CD4-positive, CD25-positive, alpha-beta regulatory T cell (primary cell): ENCODE measurements at places on chromosomes 3 and 15. TPM values are rescaled to one million over a fixed set of nuclear protein-coding genes. Genes with fewer than 3 reads are reported as not detected.

The FOXB1 gene
- total RNA-seq: 4.0 TPM

The ADAMTS7 gene
- not detected for total RNA-seq

The NR1I2 gene
- 0.20 TPM for total RNA-seq

GRCh38 chr15:68730976-68731897, 89.5 kb downstream of the ANP32A start:
- H3K27ac ChIP-seq: no peak overlapping the region
- H3K36me3 ChIP-seq: no peaks in the 10 kb centered on the region
- H3K4me1 ChIP-seq: no peaks in the 10 kb centered on the region
- no peak for DNase-seq
- no peak overlapping the region for H3K4me3 ChIP-seq

DNA sequence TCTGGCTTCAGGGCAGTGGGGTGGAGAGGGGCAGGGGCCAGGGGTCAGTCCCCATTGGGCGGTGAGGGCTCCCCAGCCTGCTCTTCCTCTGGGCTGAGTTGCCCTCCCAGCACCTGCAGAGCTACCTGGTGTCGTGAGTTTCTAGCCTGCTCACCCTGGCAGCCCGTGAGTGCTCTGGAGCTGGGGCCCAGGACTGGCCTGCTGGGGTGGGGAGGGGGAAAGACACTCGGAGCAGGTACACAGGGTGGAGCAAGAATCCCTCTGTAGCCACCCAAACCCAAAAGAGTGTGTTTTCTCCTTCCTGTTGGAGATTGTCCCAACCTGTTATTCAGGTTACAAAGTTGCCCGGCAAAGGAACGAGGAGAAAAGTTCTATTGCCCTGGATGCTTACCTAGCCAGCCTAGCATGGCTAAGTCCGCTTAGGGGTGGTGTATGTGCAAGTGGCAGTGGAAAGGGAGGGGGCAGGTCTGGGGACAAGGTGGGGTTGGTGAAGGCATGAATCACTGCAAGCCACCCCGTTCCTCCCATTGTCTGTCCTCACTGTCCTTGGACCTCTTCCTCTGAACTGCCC, 8.9 kb downstream of the FAM3D start:
- no peaks in the 10 kb centered on the region for H3K4me1 ChIP-seq
- H3K27ac ChIP-seq: no peak overlapping the region
- H3K4me3 ChIP-seq: no peak overlapping the region
- DNase-seq: no peak
- H3K36me3 ChIP-seq: no peaks in the 10 kb centered on the region
- no peaks in the 10 kb centered on the region for H3K27me3 ChIP-seq

DNA sequence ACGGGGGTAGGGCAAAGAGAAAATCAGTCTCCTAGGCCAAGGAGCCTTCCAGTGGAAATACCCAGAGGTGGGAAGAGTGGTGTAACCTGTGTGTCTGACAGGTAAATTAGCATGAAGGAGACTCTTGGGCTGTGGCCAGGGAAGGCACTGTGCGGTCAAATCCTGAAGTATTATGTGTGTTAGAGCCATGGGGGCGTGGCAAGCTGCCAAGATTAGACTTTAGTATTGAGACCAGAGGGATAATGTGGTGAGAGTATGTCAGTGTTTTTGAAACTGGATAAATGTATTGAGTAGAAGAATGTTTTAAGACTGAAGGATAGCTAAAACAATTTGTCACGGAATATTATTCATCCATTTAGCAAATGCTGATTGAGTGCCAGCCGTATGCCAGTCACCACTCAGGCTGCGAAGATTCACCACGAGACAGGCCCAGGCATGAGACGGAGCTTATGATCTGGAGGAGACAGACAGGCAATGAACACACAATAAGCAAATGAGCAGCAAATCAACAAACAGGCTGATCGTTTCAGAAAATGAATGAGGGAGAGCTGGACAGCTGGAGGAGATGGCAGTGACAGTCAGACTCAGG, 445.9 kb downstream of the MCTP2 start:
- no peaks in the 10 kb centered on the region for H3K4me1 ChIP-seq
- DNase-seq: no peak
- no peaks in the 10 kb centered on the region for H3K27me3 ChIP-seq
- H3K4me3 ChIP-seq: no peak overlapping the region
- no peak overlapping the region for H3K27ac ChIP-seq

- no peaks in the 10 kb centered on the region for H3K36me3 ChIP-seq
- H3K4me3 ChIP-seq: no peak overlapping the region
- no peak overlapping the region for H3K27ac ChIP-seq
- DNase-seq: no peak
- H3K4me1 ChIP-seq: no peaks in the 10 kb centered on the region
Measured at GRCh38 chr3:66048051-66048395, 9.3 kb upstream of the MAGI1 start.

- no peaks in the 10 kb centered on the region for H3K4me1 ChIP-seq
- no peak overlapping the region for H3K27ac ChIP-seq
- H3K4me3 ChIP-seq: no peak overlapping the region
- no peak for DNase-seq
- peaks cover 2% of the 10 kb centered on the region for H3K27me3 ChIP-seq
Measured at GRCh38 chr3:59368900-59369675, 319.3 kb upstream of the CFAP20DC start.

GRCh38 chr15:32919749-32920414, 202.1 kb downstream of the GREM1 start:
- no peaks in the 10 kb centered on the region for H3K4me1 ChIP-seq
- DNase-seq: no peak
- no peaks in the 10 kb centered on the region for H3K36me3 ChIP-seq
- no peaks in the 10 kb centered on the region for H3K27me3 ChIP-seq
- H3K4me3 ChIP-seq: no peak overlapping the region

GRCh38 chr15:69893863-69894262, 203.9 kb downstream of the TLE3 start:
- peaks cover 3% of the 10 kb centered on the region for H3K27me3 ChIP-seq
- no peak overlapping the region for H3K27ac ChIP-seq
- no peaks in the 10 kb centered on the region for H3K4me1 ChIP-seq
- no peaks in the 10 kb centered on the region for H3K36me3 ChIP-seq

DNA sequence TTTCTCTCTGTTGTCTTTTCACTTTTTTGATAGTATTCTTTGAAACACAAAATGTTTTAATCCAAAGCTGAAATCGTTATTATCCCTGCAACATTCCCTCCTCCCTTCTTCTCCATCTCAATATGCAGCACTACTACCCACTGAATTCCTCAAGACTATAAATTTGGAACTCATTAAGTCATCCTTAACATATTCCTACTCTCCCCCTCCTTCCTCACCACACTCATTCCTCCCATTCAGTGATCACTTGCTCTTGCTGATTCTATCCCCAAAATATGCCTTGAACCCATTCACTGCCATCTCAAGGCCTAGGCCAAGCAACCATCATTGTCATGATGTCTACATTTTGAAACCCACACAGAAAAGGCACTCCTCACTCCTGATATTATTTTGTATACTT, 2.4 kb upstream of the PIK3R4 start:
- no peak overlapping the region for H3K27ac ChIP-seq
- H3K4me3 ChIP-seq: no peak overlapping the region
- no peaks in the 10 kb centered on the region for H3K27me3 ChIP-seq

DNA sequence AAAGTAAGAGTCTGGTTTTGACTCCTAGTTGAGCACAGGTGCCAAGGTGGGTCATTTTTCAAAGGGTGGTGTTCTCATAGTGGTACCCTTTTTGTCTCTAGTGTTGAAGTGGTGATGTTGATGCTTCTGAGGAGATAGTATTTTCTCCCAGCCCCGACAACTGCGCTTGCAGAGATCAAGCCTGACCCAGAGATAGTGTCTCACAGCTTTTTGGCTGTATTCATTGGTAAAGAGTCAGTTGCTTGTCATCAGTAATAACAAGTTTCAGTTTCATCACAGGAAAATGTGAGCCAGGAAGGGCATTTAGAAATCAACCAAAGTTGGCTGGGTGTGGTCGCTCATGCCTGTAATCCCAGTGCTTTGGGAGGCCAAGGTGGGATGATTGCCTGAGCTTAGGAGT, 139.3 kb downstream of the NFKBIZ start:
- no peak overlapping the region for H3K4me3 ChIP-seq
- peaks cover 5% of the 10 kb centered on the region for H3K4me1 ChIP-seq
- no peak overlapping the region for H3K27ac ChIP-seq

- no peaks in the 10 kb centered on the region for H3K36me3 ChIP-seq
- no peaks in the 10 kb centered on the region for H3K27me3 ChIP-seq
- no peak for DNase-seq
- H3K4me1 ChIP-seq: no peaks in the 10 kb centered on the region
- no peak overlapping the region for H3K27ac ChIP-seq
Measured at GRCh38 chr3:127731546-127732289, 59.0 kb downstream of the ABTB1 start.

DNA sequence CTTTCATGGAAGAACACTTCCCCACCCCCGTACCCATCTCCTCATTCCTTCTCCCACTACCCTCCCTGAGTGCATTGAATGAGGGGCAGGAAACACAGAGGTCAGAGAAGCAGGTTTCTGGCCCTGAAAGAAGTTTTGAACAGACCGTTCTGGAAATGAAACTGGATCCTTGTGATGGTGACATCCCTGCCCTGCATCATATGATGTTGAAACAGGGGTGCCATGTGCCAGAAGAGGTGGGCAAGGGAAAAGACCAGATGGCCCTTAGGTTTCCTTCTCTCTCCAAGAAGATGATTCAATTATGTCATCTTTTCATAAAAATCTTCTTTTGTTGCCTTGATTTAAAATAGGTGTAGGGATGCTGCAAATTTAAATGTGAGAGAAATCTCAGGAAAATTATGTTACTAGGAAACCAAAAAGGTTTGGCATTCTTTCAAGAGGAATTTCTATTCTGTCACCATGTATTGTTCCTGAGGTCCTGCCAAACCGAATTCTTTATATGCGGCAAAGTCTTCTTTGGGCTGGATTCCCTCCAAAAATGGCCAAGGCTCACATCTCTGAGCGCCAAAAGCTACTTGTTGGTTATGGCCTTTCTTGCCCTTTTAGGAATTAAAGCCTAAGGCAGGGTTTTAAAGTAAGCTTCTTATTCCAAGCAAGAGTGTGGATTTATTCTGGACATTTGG, 19.9 kb upstream of the TNFAIP8L3 start:
- no peaks in the 10 kb centered on the region for H3K4me1 ChIP-seq
- no peak overlapping the region for H3K27ac ChIP-seq
- H3K36me3 ChIP-seq: no peaks in the 10 kb centered on the region
- DNase-seq: no peak
- peaks cover 5% of the 10 kb centered on the region for H3K27me3 ChIP-seq

DNA sequence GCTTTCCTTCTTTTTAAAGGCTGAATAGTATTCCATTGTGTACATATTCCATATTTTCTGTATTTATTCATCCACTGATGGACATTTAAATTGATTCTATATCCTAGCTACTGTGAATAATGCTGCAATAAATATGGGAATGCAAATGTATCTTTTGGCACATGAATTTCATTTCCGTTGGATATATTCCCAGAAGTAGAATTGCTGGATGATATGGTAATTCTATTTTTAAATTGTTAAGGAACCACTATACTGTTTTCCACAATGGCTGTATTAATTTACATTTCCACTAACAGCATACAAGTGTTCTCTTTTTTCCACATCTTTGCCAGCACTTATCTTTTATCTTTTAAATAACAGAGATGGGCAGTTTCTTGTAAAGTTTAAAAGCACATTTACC, 302.7 kb downstream of the CTNNB1 start:
- no peaks in the 10 kb centered on the region for H3K27me3 ChIP-seq
- DNase-seq: no peak

- H3K4me3 ChIP-seq: peak overlapping the region; percentile 68
- DNase-seq: no peak
- H3K27ac ChIP-seq: peak overlapping the region; percentile 73
Measured at GRCh38 chr15:31337352-31338031, 10.9 kb downstream of the KLF13 start.

GRCh38 chr3:58658508-58658907, 8.1 kb downstream of the FAM3D start:
- H3K27me3 ChIP-seq: no peaks in the 10 kb centered on the region
- no peaks in the 10 kb centered on the region for H3K36me3 ChIP-seq
- DNase-seq: no peak
- H3K27ac ChIP-seq: no peak overlapping the region

GRCh38 chr3:178561239-178561638, 25.0 kb downstream of the KCNMB2 start:
- no peaks in the 10 kb centered on the region for H3K36me3 ChIP-seq
- no peak overlapping the region for H3K27ac ChIP-seq
- no peak for DNase-seq
- no peaks in the 10 kb centered on the region for H3K4me1 ChIP-seq
- no peaks in the 10 kb centered on the region for H3K27me3 ChIP-seq

DNA sequence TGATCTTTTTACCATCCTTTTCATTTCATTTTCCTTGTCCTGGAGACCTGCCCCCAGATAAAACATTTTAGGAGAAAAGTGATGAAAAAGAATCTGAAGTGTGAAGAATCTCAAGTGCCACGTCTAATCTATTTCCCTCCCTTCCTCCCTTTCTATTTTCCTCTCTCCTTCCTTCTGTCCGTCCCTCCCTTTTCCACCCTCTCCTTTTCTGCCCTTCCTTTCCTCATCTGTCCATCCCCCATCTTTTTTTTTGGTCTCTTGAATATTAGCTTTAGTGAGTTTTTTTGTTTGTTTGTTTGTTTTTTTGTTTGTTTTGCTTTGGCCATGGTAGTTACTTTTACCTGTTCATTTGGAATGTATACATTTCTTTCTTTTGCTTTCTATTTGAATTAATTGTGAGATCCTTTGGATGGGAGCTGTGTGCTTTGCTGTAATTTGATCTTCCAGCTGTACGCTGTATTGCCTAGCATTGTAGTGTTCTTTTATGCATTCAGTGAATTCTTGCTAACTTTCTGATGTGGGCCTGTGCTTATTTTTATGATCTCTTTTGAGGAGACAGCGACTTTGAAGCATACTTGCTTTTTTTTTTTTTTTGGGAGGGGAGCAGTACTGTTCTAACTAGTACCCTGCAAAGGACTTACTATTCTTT, 19.2 kb downstream of the CDIN1 start:
- H3K4me3 ChIP-seq: no peak overlapping the region
- H3K27ac ChIP-seq: no peak overlapping the region
- H3K4me1 ChIP-seq: no peaks in the 10 kb centered on the region
- H3K27me3 ChIP-seq: no peaks in the 10 kb centered on the region
- DNase-seq: no peak
- no peaks in the 10 kb centered on the region for H3K36me3 ChIP-seq

DNA sequence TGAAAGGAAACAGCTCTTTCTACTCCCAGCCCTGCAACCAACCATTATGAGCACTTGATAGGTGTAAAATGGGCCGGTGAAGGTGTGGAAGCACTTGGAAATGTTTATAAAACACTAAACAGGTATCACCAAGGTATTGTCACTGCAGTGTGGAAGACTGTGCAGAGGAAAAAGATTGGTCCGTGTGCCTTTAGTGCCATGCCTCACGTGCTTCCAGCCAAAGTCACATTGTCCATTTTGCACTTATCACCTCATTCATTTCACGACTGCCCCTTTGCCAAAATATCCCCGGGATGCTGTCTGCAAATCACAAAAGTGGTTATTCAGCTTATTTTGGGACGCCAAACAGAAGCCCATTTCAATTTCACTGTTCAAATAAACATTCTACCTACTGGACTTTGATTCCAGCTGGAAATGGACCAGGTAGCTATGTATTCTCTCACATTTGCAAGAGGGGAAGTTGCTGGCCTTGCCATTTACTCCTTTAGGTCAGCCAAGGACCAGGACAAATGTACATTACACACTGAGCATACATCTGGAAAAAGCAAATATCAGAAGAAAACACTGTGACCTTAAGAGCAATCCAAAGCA, 58.4 kb downstream of the ARRDC4 start:
- H3K4me3 ChIP-seq: no peak overlapping the region
- H3K36me3 ChIP-seq: no peaks in the 10 kb centered on the region
- H3K4me1 ChIP-seq: no peaks in the 10 kb centered on the region
- H3K27me3 ChIP-seq: no peaks in the 10 kb centered on the region
- no peak overlapping the region for H3K27ac ChIP-seq
- no peak for DNase-seq
